CD4-positive, alpha-beta T cell treated with Interleukin-4 for 4 hours (primary cell): ENCODE measurements at places on chromosomes 13 and 19.
A peak's percentile ranks its signal among the peaks of the same experiment; 100 is the strongest.

GRCh38 chr13:59144700-59145099, 1019.0 kb downstream of the DIAPH3 start:
- no peak for DNase-seq

- no peak for DNase-seq
Measured at GRCh38 chr19:35224681-35225571, 3.6 kb downstream of the FAM187B start.

DNA sequence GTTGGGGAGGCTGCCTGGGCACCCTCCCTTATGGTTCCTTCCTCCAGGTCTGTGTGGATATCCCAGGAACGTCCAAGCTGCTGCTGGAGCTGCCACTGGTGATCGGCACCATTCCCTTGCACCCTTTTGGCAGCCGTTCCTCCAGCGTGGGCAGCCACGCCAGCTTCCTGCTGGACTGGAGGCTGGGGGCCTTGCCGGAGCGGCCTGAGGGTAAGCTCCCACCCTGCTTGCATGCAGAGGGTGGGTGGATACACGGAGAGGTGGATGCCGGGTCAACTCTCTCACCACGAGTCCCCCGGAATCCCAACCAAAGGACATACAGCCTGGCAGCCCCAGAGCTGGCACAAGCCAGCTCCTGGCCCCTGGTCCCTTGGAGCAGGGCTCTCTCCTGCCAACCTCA, 2.2 kb downstream of the ARRDC2 start:
- no peak for DNase-seq

GRCh38 chr19:32662186-32662585, 12.8 kb downstream of the ANKRD27 start:
- no peak for DNase-seq

- DNase-seq, result no peak
Measured at GRCh38 chr13:95221971-95222732, 79.1 kb downstream of the ABCC4 start.

GRCh38 chr13:107289540-107289939, 721.6 kb upstream of the ARGLU1 start:
- no peak for DNase-seq

- peak; percentile 72 for DNase-seq
Measured at GRCh38 chr13:24228852-24229458, 68.4 kb downstream of the SPATA13 start.

GRCh38 chr13:80036845-80037504, 304.0 kb downstream of the SPRY2 start:
- DNase-seq, result peak; percentile 9

DNA sequence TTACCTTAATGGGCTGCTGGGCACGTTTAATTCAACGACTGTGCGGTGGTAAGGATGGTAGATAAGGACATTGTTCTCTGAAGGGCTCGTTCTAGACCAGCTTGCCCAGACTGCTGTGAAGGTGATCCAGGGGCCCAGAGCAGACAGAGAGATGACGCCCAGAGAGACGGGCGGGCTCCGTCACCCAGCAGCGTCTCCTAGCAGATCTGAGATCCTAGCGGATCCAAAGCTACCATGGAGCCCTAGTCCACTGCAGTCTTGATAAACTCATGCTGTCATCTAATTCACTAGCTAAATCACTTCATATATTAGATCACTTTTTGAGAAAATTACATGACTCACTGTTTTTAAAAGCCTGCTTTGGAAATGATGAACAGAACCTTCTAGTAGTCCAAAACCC, 21.5 kb downstream of the COL4A2 start:
- no peak for DNase-seq
